ENCODE measurements at places on chromosomes 5 and 9. TPM values are rescaled to one million over a fixed set of nuclear protein-coding genes. Genes with fewer than 3 reads are reported as not detected.

- no peak for DNase-seq
These were observed 73.3 kb downstream of the INSL6 start for GRCh38 chr9:5112109-5112592.

DNA sequence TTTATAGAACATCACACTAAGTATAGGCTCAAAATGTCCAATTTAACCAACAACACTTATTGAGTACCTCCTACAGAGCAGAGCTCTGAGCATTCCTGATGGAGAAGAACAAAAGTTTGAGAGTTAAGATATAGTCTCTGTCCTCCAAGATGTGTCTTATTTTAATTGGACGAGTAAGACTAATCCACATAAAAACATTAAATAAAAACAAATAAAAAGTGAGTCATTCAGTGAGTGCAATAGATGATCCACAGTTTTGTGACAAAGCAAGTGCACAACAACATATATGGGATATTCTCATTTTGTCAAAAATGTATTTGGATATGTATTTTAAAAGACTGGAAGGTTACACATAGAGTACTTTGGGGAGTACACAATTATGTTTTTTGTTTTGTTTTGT is 277.4 kb downstream of the FBXL17 start:
- DNase-seq: no peak

Gene MRPS30
- total RNA-seq: 48.6 TPM

GRCh38 chr9:21153336-21154017 is 11.8 kb upstream of the IFNW1 start:
- DNase-seq: peak; percentile 49

- no peak for DNase-seq
These were observed 14.5 kb downstream of the EDIL3 start for GRCh38 chr5:84370176-84370575.

DNA sequence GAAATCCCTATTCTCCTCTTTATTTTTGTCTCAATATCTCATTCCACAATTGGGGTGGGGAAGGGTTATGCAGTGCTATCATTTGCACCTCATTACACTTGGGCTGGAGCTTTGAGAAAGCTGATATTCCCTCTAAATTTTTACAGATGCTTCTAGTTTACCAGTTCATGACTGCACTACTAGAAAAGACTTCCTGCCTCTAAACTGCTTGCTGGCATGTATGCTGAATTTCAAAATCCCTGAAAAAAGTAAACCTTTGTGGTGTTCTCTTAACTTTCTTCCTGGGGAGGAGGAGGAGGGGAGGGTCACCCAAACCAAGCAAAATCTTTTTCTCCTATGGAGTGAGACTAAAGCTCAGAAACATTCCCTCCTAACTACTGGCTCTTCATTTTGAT is 45.1 kb downstream of the BNC2 start:
- no peak for DNase-seq

DNA sequence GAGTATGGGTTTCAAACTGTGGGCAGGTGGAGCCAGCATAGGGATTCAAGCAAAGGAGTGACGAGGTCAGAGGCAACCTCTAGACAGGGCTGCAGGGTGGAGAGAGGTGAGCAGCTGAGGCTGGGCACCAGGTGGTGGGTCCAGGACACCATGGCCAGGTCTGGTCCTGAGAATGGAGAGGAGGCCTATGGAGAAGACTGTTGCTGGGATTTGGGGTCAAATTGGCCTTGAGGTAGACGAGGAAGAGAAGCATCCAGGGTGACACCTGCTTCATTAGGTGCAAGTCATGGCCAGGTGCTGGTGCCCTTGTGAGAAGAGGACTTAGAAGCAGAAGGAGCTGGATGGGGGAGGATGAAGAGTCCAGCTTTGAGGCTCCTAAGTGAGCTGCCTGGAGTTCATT is 99.6 kb downstream of the NSG2 start:
- no peak for DNase-seq

DNA sequence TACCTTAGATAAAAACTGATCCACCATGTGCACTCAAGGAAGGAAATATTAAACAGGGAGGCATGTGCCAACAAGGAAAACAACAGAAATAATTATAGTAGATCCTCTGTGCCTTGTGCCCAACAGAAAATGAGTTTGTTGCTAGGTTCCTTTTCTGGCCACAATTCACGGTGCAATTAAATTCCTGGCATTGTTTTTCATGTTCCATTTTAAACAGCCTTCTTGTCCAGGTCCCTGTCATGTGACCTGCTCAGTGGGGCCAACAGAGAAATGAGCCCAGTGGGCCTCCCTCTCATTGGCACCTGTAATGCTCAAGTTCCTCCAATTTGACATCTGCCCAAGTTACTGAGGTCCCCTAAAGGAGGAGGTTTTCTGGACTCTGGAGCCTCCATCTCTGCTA is 56.5 kb downstream of the SPOCK1 start:
- DNase-seq: no peak

GRCh38 chr5:15023266-15023665 is 151.7 kb upstream of the ANKH start:
- no peak for DNase-seq

Gene SLC25A48
- total RNA-seq: not detected

DNA sequence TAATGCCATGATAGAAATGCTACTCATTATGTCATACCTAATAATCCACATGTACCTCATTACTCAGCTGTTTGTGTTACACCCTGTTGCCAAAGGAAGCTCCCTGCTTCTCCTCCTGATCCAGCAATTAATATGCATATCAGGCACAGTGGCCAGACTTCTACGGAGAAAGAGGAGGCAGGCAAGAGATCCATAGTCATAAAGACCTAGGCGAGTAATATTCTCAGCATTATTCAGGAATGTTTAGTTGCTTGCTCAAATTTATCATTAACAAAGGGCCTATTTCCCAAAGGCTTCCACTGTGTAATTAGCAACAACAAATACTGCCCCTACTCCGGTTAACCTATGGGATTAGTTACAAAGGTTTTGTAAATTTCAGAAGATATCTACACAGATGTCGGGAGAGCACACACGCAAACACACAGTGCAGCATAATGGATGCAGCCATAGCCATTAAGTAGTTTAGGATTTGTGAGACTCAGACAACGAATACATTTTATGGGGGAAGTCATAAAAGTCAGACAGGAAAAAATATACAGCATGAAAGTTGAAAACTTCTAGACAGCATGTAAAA is 192.6 kb downstream of the EFNA5 start:
- no peak for DNase-seq

- DNase-seq: no peak
These were observed 475 bp downstream of the WDR5 start for GRCh38 chr9:134136118-134136995.

Gene PCDH1
- total RNA-seq: 12.1 TPM

Gene TLX3
- total RNA-seq: not detected

Gene SAXO1
- not detected for total RNA-seq

GRCh38 chr9:108443019-108443633 is 412.7 kb downstream of the ACTL7B start:
- no peak for DNase-seq

- peak; percentile 83 for DNase-seq
These were observed 89.9 kb upstream of the CLINT1 start for GRCh38 chr5:157948738-157949410.

DNA sequence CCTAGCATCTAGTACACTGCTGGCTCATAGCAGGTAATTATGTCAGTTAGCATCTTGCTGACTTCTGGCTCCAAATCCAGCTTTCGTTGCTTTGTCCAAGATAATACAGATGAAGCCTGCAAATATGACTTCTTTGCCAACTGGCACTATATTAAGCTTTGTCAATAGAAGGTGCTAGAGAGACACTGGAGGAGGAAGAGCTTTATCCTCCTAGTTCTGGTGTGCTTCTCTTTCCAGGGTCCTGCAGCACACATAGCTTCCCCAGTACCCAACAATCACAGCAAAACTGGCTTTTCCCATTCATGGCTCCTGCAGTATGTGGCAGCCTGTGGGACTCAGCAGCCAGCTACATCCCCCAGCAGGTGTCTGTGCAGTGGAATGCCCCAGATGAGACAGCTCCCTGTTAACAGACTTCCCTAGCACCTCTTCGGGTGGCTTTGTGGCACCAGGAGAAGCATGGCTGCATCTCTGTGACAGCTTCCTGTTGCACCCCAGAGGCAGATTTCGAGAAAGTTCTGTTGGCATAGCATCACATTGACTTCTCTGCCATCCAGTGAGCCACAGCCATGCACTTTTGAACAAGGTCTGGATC is 147.8 kb downstream of the OXCT1 start:
- no peak for DNase-seq

GRCh38 chr5:121138495-121138907 is 674.4 kb downstream of the PRR16 start:
- peak; percentile 1 for DNase-seq

- no peak for DNase-seq
These were observed 51.9 kb upstream of the TCERG1 start for GRCh38 chr5:146395193-146395592.

GRCh38 chr9:17414986-17415385 is 163.9 kb upstream of the SH3GL2 start:
- DNase-seq: no peak

Gene INSL4
- not detected for total RNA-seq

GRCh38 chr5:65866837-65867521 is 59.4 kb upstream of the ERBIN start:
- DNase-seq: no peak

GRCh38 chr9:35273591-35273990 is 111.8 kb downstream of the UNC13B start:
- no peak for DNase-seq

Gene TSLP
- total RNA-seq: not detected

- no peak for DNase-seq
These were observed 76.6 kb downstream of the ACTBL2 start for GRCh38 chr5:57405984-57406383.

Gene TPPP
- 0.14 TPM for total RNA-seq

GRCh38 chr5:107937651-107938355 is 267.1 kb upstream of the EFNA5 start:
- DNase-seq: no peak

Gene GBGT1
- 1.7 TPM for total RNA-seq

Gene PIP5KL1
- total RNA-seq: 4.7 TPM

DNA sequence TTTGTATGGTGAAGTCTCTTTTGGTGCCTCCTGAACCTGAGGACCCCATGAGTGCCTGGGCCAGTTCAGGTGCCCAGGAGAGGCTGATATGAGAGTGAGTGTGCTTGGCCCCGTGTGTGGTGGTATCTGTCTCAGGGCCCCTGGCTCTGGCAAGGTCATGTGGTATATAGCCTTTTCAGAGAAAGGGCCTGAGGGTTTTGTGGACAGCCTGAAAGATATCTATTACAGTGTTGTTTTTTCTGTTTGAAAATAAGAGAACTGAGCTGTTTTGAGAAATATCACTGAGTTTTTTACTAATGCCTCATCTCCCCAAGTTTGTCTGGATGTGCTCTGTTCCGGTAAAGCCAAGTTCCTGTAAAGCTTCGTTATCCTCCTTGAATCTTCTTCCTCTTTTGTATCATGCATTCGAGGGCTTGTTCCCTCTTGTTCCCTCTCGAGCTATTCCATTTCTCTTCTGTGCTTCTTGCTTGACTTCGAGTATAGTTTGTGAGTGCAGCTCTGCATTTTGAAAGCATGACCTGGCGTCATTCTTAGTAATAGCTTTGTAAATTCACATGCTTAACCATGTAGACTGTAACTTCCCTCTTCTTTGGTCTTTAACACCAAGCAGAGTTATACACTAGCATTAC is 122.3 kb downstream of the MAST4 start:
- peak; percentile 25 for DNase-seq

GRCh38 chr9:93422977-93423616 is 28.4 kb upstream of the FAM120A start:
- no peak for DNase-seq

- DNase-seq: no peak
These were observed 29.6 kb upstream of the GLRA1 start for GRCh38 chr5:151954255-151954654.

DNA sequence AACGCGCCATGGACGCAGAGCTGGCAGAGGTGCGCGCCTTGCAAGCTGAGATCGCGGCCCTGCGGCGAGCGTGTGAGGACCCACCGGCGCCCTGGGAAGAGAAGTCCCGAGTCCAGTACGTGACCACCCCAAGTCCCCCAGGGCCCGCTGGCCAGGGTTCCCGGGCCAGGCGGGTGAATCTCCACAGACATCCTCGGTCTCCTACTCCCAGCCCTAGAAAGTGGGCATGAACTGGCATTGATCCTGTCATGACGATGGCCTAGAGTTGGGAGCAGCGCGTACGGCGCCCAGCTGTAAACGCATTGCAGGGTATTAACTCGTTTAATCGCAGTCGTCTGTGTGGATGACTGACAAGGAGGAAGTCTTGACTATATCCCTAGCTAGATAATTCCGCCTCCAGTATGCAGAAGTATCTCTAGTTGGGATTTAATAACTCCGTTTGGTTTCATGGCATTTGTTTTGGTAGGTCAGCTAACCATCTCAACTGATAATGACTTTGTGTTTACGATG is 293 bp downstream of the CENPP start:
- peak; percentile 24 for DNase-seq

DNA sequence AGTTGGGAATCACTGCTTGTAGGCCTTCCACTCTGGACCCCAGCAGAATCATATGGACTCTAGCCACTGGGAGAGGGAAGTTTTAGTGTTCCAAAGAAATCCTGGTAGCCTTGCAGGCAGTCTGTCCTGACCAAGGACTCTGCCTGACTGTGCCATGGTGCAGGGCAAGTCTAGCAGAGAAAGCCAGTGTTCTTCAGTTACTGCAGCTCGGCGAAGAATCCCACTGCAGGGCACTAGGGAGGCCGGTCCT is 20.3 kb upstream of the MATR3 start:
- DNase-seq: no peak

GRCh38 chr5:173795601-173796000 is 92.5 kb upstream of the CPEB4 start:
- no peak for DNase-seq

Gene RETREG1
- total RNA-seq: 1.3 TPM

Gene TICAM2
- 1.2 TPM for total RNA-seq

DNA sequence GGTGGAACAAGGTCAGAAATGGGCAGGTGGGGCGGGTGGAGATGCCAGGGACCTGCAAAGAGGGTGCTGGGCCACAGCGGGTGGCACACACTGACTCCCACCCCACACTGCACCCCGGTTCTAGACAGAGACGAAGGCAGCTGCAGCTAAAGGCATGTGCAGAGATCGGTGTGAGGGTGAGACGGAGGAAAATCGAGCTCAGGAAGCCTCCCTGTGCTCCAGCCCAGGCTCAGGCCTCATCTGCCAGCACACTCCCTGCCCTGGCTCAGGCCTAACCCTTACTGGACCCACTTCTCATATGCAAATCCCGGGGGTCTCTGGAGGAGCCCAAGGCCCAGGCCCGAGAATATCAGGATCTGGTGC is 130.8 kb upstream of the PPP1R26 start:
- no peak for DNase-seq

Measured in foreskin keratinocyte (primary cell).